ENCODE measurements at places on chromosomes 5 and 9.

DNA sequence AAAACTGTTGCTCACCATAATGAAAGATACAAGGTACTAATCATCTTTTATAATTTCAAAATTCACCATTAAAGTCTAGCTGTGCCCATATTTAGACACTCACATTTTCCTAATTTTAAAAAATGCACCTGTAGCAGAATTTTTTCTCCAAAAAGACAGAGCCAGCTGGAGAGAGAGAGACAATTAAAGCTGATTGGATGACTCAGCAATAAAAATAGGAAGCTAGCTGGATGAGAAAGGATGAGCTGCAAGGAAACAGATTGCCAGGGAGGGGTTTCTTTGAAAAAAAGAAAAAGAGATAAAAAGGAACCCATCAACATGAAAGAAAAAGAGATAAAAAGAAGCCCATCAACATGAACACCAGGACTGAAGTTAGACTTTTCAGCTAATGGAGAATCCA, 73.8 kb downstream of the HCN1 start:
- DNase-seq = no peak

DNA sequence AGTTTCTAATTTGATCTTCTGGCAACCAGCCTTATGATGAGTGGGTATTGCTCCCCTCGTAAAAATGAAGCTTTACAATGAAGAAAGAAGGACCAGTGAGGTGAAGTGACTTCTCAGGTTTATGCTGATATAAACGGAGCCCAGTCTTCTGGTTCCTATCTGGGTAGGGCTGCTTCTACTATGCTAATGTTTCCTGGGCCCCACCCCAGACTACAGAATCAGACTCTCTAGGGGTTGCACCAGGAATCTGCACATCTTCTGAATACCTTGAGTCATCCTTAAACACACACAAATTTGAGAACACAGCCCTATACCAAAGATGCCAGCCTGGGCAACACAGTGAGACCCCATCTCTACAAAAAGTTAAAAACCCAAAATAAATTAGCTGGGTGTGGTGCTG, 16.2 kb downstream of the BTF3 start:
- no peak for DNase-seq

GRCh38 chr5:109060378-109061025, 312.8 kb downstream of the FER start:
- no peak for DNase-seq

GRCh38 chr5:119313197-119313596, 42.6 kb upstream of the TNFAIP8 start:
- no peak for DNase-seq

DNA sequence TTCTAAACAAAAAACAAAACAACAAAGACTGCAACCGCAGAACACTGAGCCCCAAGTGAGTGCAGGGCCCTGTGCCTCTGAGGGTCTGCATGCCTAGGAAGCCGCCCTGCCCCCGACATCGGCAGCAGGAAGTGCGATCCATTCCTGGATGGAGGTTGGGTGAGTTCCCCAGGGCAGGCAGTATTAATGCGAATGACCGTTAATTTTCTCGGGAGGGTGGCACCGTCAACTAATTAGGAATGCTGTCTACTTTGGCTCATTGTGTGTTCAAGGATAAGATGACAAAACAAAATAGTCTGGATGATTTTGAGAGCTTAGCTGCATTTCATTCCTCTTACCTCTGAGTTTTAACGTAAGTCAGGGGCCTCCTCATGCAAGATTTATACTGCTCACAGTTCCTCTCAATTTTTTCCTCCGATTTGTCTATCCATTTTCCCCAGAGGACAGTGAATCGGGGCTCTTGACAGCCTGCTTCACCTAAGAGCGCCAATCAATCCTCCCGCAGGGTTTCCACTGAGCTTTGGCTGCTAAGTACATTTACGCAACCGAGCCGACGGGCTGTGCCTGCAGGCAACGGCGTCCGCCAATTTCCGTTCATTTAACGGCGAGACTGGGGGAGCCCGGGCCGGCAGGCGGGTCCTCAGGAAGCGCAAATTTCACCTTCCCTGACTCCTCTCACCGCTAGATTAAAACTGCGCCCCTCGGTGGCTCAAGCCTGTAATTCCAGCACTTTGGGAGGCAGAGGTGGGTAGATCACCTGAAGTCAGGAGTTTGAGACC, 2.9 kb upstream of the NXNL2 start:
- DNase-seq = no peak
